Effector memory CD8-positive, alpha-beta T cell (primary cell): ENCODE measurements at places on chromosomes 2 and 18.

GRCh38 chr2:20667151-20667530 is 197 bp downstream of the GDF7 start:
- no peak for DNase-seq

DNA sequence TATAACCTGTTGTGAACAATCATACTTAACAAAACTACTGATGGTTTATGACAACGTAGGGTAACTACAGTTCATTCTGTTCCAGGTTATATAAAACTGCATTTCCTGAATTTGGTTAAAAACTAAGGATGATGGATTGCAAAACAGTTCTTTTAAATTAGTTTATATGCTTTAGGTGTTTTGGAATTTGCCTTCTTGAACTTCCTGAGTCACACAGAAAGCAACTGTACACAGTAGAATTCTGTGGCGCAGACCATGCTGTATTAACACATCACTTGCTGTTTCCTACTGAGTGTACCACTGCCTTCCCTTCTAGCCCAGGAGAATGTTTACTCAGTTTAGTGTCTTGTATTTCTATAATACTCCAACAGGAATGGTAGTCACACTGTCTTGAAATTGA is 19.4 kb downstream of the ITGB1BP1 start:
- DNase-seq = no peak

DNA sequence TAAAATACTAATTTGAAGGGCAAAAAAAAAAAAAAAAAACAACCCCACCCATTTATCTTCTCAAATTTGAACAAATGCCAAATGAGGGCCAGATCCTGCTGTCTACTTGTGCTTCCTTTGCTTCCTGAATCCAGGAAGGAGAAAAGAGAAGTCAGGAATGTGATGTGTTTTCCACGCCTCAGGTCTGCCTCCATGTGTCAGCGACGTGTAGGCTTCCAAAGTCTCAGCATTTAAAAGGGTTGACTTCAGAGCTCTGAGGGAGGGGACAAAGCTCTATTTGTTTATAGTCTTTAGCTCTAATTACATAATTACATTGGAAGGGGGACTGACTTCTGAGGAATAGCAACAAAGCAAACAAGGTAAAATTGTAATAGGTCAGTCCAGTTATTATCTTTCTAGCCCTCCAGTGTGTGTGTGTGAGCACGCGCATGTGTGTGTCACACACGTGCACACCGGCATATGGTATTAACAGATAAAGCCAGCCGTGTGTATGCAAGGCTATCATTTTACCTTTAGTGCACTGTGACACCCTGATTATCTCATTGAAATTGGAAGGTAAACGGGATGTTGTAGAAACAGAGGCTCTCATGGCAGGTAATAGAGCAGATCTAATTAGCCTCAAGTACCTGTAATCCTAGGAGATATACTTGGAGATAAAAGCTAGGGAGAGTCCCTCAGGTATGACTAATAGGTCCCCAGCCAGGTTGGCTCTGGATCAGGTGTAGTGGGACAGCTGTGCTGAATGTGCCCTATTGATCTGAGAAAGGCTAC is 911.4 kb upstream of the ZEB2 start:
- DNase-seq = no peak

GRCh38 chr2:68917034-68917718 is 35.5 kb downstream of the GKN2 start:
- no peak for DNase-seq

- DNase-seq = no peak
Measured at GRCh38 chr2:37984589-37984988, 59.5 kb downstream of the RMDN2 start.

DNA sequence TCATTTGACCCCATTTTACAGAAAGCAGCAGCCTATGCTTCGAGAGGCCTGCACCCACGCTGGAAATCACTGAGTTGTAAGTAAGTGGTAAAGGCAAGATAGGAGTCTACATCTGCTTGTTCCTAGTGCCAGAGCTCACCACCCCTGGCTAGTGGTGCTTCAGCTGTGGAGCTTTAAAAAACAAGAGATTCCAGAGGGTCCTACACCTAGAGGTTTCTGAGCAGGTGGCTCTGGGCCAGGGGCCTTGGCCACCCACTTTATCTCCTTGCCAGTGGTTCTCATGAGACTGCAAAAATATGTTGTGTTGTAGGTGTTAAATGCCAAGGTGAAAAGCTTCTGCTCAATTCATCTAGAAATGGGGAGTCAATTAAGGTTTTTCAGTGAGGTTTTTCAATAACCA is 60.0 kb upstream of the SERTAD2 start:
- no peak for DNase-seq

DNA sequence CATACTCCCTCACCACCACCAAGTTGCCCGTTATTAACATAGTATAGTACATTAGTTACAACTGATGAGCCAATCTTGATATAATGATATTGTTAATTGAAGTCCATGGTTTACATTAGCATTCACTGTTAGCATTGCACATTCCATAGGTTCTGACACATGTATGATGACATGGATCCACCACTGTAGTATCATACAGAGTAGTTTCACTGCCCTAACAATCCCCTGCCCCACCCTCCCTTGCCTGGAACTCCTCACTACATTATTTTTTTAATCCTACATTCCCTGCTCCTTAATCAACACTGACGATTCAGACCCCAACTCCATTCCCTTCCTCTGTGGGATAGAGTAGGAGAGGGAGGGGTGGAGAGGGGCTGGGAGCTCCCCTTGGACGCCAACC is 20.2 kb upstream of the ST3GAL5 start:
- DNase-seq = no peak

DNA sequence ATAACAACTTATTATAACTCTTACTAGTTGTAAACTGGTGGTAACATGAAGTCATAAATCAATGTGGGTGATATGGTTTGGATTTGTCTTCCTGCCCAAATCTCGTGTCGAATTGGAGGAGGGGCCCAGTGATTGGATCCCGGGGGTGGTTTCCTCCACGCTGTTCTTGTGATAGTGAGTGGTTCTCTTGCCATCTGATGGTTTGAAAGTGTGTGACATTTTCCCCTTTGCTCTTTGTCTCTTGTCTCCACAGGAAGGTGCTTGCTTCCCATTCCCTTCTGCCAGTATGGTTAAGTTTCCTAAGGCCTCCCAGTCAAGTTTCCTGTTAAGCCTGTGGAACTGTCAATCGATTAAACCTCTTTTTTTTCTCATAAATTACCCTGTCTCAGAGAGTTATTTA is 321.6 kb downstream of the DSEL start:
- no peak for DNase-seq

GRCh38 chr2:12935222-12935621 is 218.5 kb downstream of the TRIB2 start:
- no peak for DNase-seq

- DNase-seq = no peak
Measured at GRCh38 chr2:25420820-25421237, 79.1 kb upstream of the DNMT3A start.
